ENCODE measurements at places on chromosomes 7 and 10.

GRCh38 chr7:114343949-114344708 is 70.5 kb upstream of the FOXP2 start:
- no peak for DNase-seq

DNA sequence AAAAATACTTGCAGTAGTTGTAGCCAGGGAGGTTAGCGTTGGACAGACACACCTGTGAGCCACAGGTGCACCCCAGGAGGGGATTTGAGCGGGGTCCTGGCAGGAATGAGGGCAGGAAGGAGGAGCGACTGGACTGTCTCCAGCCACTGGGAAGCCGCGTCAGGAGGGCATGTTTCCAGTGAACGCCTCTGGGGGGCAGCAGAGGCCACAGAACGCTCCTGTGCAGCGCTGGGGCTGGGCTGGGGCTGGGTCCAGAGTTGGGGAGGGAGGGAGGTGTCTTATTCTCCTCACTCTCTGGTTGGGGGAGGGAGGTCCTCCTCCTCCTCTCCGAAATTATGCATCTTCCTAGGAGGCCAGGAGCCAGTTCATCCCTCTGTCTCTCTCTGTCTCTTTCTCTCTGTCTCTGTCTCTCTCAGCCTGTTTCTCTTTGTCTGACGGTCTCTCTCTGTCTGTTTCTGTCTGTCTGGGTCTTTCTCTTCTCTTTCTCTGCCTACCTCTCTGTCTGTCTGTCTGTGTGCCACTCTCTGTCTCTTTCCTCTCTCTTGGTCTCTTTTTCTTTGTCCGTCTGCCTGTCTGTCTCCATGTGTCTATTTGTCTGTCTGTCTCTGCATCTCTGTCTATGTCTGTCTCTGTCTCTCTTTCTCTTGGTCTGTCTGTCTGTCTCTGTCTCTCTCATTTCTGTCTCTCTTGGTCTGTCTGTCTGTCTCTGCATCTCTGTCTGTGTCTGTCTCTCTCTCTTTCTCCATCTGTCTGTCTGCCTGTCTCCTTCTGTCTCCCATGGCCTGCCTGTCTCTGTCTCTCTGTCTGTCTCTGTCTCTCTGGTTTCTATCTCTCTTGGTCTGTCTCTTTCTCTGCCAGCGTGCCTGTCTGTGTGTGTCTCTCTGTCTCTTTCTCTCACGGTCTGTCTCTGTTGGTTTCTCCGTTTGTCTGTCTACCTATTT is 9.9 kb upstream of the PSMG3 start:
- DNase-seq, result peak; percentile 75

- no peak for DNase-seq
Observed at GRCh38 chr7:49703881-49704280, 69.6 kb upstream of the VWC2 start.

DNA sequence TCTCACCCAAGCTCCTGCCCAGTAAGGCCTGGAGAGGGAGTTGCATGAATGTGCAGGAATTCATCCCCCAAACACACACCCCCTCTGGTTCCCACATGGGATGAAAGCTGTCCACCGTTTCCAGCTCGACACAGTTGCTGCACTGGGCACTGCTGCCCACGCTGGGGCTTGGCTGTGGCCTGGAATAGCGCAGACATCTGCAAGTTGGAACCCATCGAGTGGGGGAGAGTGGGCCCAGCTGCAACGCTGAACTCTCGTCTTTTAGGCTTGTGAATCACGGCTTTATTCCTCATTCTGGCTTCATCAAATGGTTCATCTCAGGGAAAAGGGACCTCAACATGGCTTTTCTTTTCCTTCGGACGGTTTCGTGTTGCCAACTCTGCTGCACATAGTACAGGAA is 264.7 kb downstream of the DNAJB6 start:
- DNase-seq, result no peak

- no peak for DNase-seq
Observed at GRCh38 chr10:11358011-11358410, 253.4 kb downstream of the USP6NL start.

GRCh38 chr7:36299823-36300341 is 89.8 kb upstream of the ANLN start:
- no peak for DNase-seq

DNA sequence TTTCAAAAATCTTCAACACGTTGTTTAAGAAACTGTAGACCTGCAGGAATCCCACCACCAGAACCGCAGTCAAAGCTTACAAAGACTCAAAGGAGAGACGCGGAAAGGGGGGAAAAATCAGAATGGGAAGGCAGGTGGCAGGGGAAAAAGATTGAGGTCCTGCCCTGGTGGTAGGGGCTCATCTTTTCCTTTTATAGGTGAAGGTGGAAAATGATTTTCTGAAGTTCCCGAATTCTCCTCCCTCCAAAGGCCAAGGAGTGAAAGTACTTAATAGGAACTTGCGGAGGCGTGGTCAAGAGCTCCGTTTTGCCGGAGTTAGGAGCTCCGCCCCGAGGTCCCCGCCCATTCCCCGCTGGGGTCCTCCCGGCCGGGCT is 724 bp downstream of the BBIP1 start:
- peak; percentile 90 for DNase-seq

- DNase-seq, result no peak
Observed at GRCh38 chr7:25820432-25821040, 331.5 kb upstream of the NFE2L3 start.

DNA sequence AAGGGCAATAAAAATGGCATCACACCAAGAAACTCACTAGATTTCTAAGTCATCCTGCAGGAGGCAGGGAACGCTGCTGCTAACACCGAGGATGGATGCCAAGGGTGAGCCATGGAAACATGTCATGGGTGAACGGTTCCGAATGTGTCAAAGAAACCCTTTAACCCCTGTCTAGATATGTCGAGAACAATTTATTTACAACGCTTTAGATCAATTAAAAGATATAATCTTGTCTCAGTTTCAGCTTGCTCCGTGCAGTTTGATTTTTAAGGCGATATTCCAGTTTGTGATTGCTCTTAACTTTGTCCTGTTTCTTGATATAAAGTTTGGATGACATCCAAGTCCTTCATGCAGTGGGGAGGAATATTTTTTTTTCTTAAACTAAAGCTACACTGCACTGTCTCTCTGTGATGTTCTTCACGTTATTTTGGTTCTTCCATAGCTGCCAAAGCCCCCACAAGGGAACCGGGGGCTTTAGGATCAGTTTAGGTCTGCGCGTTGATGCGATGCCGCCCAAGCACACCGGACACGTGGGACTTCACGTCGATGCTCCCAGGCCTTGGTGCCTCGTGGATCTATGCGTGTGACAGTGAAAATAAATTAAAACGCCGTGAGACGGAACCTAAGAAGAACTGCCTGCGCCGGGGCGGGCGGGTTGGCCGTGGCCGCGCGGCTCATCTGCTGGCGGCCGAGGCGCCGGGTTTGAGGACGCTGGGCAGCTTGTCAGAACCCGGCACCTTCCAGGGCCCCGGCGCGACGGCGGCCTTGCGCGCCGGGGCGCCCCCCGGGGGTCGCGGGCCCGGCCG is 220.3 kb downstream of the PHTF2 start:
- DNase-seq, result no peak

GRCh38 chr7:94059746-94060145 is 55.6 kb upstream of the BET1 start:
- no peak for DNase-seq

- no peak for DNase-seq
Observed at GRCh38 chr7:126533715-126534114, 719.0 kb downstream of the GRM8 start.

DNA sequence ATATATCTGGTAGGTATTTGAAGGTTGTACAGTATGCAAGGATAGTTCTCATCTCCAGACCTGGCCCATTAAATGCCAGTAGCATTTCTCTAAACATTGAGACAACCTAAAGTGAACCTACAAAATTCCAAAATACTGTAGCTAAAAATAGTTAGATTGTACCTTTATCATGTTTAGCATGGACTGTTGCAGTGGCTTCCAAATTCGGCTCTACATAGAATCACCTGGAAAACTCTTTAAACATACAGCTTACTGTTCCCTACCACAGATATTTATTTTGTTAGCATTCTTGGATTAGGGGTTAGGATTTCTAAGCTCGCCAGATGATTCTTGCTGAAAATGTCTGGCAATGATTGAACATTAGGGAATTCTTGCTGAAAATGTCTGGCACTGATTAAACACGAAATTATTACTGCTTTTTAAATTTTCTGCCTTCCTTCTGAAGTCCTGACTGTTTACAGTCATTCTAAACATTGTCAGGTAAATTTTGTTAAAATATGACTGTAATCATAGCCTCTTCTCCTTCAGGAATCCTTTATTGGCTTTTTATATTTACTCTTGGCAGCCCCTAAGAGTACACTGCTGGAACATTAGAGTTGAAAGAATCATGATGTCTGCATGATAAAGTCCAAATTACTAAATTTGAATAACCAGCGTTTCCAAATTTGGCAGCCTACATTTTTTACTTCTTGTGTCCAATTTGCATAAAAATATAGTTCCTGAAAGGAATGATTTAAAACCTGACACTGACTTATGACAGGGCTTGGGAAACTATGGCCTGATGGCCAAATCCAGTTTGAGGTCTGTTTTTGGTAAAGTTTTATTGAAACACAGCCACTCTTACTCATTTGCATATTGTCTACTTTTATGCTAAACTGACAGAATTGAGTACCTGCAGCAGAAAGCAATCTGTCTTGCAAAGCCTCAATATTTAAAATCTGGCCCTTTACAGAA is 40.3 kb downstream of the SHOC2 start:
- no peak for DNase-seq

GRCh38 chr10:12194752-12195271 is 879 bp downstream of the NUDT5 start:
- peak; percentile 44 for DNase-seq

DNA sequence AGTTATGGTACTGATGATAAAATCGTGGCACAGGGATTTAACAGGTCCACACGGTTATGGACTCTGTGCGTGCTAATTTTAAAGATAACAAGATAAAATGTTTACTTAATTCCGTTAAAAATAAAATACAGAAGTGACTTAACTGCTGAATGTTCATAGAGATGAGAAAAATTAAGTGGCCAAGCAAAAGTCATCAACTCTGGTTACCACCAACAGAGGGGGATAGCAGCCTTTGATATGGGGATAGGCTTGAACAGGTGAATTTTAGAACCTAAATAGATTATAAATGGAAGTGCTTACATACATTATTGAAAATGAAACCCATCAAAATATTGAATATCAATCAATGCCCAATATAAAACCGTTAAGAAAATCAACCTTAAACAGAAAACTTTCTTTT is 245.0 kb downstream of the WDR37 start:
- no peak for DNase-seq

DNA sequence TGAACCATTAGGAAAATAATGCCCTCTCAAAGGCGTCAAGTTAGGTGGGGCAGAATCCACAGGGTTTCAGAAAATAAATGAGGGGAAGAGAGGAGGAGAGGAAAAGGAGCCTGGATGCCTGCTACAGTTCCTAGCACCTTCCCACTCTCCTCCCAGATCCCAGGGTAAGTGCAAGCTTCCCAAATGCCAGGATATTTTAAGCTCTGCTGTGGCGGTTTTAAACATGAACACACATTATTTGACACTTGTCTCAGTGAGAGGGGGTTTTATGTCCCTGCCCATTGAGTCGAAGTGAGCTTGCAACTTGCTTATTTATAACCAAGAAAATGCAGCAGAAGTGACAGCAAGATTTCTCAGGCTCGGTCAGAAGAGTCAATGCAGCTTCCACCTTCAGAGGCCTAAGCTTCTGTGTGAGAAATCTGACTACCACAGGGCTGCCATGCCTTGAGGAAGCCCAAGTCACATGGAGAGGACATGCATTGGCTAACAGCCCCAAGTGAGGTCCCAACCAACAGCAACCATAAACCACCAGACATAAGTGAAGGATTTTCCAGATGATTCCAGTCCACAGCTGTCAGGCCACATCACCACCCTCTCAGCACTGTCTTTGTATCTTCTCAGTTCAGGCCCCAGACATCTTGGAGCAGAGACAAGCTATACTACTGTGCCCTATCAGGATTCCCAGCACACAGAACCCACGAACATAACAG is 17.9 kb upstream of the BMPER start:
- DNase-seq, result no peak

- no peak for DNase-seq
Observed at GRCh38 chr10:19003341-19003740, 45.3 kb upstream of the MALRD1 start.

DNA sequence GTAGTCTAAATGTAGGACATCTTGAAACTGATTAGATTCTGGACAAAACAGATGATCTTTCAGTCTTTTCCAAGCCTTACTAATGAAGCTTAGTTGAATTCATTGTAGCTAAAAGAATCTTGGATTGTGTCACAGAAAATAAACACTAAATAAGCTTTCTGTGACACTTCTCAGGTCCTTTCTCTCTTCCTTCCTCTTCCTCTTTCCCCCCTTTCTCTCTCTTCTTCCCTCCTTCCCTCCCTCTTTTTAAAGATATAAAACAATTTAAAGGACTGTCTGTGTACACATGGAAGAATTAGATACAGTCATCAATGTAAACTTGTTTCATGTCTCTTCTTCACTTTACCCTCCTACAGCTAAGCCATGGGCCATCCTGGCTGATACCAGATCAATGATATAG is 5.3 kb upstream of the COMMD3 start:
- DNase-seq, result no peak

DNA sequence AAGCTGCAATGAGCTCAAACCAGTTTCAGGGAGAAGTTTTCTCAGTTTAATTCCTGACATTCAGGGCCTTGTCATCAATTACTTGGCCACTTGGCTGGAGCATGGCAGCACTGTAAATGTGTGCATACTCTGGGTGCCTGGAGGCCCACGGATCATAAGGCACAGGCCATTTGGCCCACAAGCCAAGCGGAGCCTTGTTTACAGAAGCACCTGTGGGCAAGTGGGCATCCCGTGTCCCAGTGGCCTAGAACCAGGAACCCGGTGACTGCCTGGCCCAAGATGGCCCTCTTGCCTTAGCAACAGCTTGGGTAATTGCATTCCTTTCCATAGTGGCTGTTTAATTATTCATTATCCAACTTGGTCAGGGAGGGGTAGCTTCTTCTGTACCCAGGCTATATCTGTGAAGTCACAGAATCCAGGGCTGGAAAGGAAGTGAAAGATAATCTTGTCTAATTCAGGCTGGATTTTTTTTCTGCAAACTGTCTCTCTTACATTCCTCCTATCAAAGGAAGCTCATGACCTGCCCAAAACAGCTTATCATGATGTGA is 426.4 kb upstream of the ZMIZ1 start:
- no peak for DNase-seq

GRCh38 chr7:154200241-154200640 is 148.0 kb downstream of the DPP6 start:
- no peak for DNase-seq

DNA sequence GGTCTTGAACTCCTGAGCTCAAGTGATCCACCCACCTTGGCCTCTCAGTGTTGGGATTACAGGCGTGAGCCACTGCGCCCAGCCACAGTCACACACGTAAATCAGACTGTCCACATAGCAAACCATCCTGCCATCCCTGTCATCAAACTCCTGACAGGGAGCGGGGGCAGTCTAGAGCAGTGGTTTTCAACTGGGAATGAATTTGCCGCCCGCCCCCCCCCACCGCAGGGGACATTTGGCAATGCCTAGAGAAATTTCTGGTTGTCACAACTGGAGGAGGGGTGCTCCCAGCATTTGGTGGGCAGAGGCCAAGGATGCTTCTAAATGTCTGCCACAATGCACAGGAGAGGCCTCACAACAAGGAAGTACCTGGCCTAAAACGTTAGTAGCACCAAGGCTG is 24.1 kb downstream of the CAMK2G start:
- DNase-seq, result no peak

Measured in CD4-positive, alpha-beta T cell treated with Interleukin-17A for 1 hour (primary cell).